ENCODE measurements at places on chromosomes 12 and 14. TPM values are rescaled to one million over a fixed set of nuclear protein-coding genes. Genes with fewer than 3 reads are reported as not detected.

SMAGP gene
- total RNA-seq, result 23.2 TPM

ESR2 gene
- not detected for total RNA-seq

TMEM179 gene
- total RNA-seq, result 0.38 TPM

RHEBL1 gene
- 6.3 TPM for total RNA-seq

BCAT1 gene
- 11.2 TPM for total RNA-seq

BIN2 gene
- not detected for total RNA-seq

BEST3 gene
- total RNA-seq, result 1.1 TPM

IL23A gene
- 0.41 TPM for total RNA-seq

TMEM132D gene
- not detected for total RNA-seq

DPY19L2 gene
- total RNA-seq, result 1.7 TPM

OAS1 gene
- 66.8 TPM for total RNA-seq

FOXG1 gene
- 0.09 TPM for total RNA-seq

TMCC3 gene
- total RNA-seq, result 1.0 TPM

ORAI1 gene
- total RNA-seq, result 46.5 TPM

ASPG gene
- total RNA-seq, result not detected

IL31 gene
- not detected for total RNA-seq

TPH2 gene
- total RNA-seq, result not detected

NKX2-8 gene
- total RNA-seq, result 3.8 TPM

ZDHHC22 gene
- 0.37 TPM for total RNA-seq

NR4A1 gene
- total RNA-seq, result 34.5 TPM

TXNDC16 gene
- total RNA-seq, result 0.97 TPM

FGF6 gene
- not detected for total RNA-seq

YLPM1 gene
- 53.0 TPM for total RNA-seq

DAO gene
- total RNA-seq, result not detected

ANO4 gene
- not detected for total RNA-seq

BTBD6 gene
- total RNA-seq, result 28.9 TPM

NUP107 gene
- total RNA-seq, result 58.8 TPM

RNASE4 gene
- 5.4 TPM for total RNA-seq

MED6 gene
- 55.2 TPM for total RNA-seq

ACTR10 gene
- total RNA-seq, result 54.9 TPM

CLEC9A gene
- total RNA-seq, result not detected
